Natural killer cell treated with Interleukin-12 subunit alpha and Interleukin-12 subunit beta and Interleukin-15 and Interleukin-18, amount 100 ng/mL, for 72 hours (primary cell): ENCODE measurements at places on chromosomes 12 and 14. TPM values are rescaled to one million over a fixed set of nuclear protein-coding genes. Genes with fewer than 3 reads are reported as not detected.

CDKN3 gene
- 38.4 TPM for total RNA-seq

IL31 gene
- total RNA-seq: not detected

SLC6A12 gene
- not detected for total RNA-seq

RAB3IP gene
- 27.7 TPM for total RNA-seq

P3H3 gene
- 1.3 TPM for total RNA-seq

ARHGEF40 gene
- 0.75 TPM for total RNA-seq

R3HDM2 gene
- 55.4 TPM for total RNA-seq

TMED8 gene
- 23.3 TPM for total RNA-seq

PLCZ1 gene
- not detected for total RNA-seq

TRAF3 gene
- 84.6 TPM for total RNA-seq

DNA sequence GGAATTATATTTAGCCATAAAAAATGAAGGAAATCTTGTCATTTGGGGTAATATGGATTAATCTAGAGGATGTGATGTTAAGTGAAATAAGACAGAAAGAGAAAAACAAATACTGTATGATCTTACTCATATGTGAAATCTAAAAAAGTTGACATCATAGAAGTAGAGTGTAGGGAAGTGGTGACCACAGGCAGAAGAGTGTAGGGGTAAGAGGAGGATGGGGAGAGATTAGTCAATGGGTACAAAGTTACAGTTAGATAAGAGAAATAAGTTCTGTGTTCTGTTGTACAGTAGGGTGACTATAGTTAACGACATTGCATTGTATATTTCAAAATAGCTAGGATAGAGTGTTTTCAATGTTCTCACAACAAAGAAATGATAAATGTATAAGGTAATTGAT, 87.0 kb downstream of the TSHR start:
- DNase-seq: no peak
- H3K27ac ChIP-seq: no peak overlapping the region
- no peak overlapping the region for H3K4me3 ChIP-seq
- H3K27me3 ChIP-seq: peaks cover 53% of the 10 kb centered on the region

DNA sequence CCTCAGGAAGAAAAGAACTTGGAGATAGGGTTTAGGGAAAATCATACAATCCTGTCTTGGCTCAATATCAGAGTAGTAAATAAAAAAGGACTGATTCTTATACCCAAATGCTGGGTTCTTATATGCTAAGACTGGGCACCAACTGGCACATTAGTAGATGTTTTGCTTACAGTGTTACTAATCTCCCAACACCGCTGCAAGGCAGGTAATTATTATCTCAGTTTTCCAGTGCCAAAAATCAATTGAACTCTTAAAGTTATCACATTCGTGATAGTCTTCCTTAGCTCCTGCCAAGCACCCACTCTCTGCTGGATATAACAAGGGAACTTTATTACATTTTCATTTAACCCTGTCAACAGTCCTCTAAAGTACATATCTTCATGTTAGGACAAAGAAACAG, 25.0 kb upstream of the HIGD1C start:
- H3K4me1 ChIP-seq: peaks cover 53% of the 10 kb centered on the region
- no peak for DNase-seq
- no peaks in the 10 kb centered on the region for H3K27me3 ChIP-seq
- H3K27ac ChIP-seq: peak overlapping the region; percentile 19
- peak overlapping the region; percentile 61 for H3K4me3 ChIP-seq
- H3K36me3 ChIP-seq: no peaks in the 10 kb centered on the region

- peaks cover 29% of the 10 kb centered on the region for H3K27me3 ChIP-seq
- DNase-seq: no peak
- no peak overlapping the region for H3K27ac ChIP-seq
These were observed 62.7 kb upstream of the ACTN1 start for GRCh38 chr14:69041783-69042182.

DNA sequence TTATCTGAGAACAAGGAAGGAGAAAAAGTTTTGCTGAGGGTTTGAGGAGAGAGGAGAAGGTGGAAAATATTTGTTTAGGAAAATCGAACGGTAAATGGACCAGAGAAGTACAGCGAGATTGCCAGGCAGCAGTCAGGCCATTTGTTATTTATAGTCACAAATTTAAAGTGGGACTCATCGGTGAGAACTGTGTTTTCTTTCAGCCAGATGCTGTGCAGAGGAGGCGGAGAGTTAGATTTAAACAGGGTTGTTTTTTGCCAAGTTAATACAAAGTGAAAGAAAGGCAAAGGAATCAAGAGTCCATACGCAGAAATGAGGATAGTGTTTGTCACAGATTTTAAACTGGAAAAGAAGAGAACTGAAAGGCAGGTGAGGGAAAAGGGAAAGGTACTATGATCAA, 200.6 kb upstream of the CNOT2 start:
- peaks cover 5% of the 10 kb centered on the region for H3K27me3 ChIP-seq
- no peak overlapping the region for H3K4me3 ChIP-seq
- H3K36me3 ChIP-seq: no peaks in the 10 kb centered on the region

DNA sequence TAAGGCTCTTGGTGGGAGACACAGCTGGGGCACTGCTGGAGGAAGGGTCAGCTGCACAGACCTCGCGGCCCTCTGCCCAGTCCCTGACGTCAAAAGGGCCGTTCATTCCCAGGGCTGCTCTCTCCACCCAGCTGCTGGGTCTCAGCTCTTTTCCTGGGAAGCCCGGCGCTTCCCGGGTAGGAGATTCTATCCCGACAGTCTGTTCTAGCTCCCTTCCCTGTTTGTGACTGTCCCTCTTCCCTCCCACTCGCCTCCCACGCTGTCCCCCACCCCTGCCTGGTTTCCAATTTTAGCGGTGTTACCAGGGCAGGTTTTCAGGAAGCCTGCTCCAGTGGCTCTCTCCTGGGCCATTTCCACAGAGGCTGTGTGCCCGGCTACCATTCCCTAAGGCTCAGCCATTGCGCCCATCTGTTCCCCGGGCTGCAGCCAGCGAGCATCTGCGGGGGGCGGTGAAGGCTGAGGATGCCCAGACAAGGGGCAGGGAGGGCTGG, 186.6 kb downstream of the CACNA1C start:
- H3K4me3 ChIP-seq: no peak overlapping the region
- no peak for DNase-seq
- H3K4me1 ChIP-seq: no peaks in the 10 kb centered on the region
- H3K36me3 ChIP-seq: no peaks in the 10 kb centered on the region
- no peaks in the 10 kb centered on the region for H3K27me3 ChIP-seq

DNA sequence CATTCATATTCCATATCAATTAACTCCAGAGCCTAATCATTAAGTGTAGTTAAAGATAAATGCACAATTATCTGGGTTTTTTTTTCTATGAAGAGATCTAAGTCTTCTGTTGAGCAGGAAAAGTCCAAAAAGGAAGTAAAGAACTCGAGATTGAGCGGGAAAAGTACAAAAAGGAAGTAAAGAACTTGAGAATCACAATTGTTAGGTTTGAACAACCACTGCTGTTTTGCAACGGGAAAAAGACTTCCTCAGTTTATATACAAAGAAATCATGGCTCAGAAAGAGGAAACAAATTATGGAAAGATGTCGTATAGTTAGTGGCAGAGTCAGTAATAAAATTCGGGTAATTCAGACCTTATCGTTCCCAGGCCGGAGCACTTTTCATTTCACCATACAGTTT, 63.3 kb downstream of the PPP1R12A start:
- no peaks in the 10 kb centered on the region for H3K27me3 ChIP-seq
- H3K4me3 ChIP-seq: no peak overlapping the region
- H3K4me1 ChIP-seq: peaks cover 46% of the 10 kb centered on the region
- no peak for DNase-seq
- no peak overlapping the region for H3K27ac ChIP-seq
- H3K36me3 ChIP-seq: peaks cover 13% of the 10 kb centered on the region

DNA sequence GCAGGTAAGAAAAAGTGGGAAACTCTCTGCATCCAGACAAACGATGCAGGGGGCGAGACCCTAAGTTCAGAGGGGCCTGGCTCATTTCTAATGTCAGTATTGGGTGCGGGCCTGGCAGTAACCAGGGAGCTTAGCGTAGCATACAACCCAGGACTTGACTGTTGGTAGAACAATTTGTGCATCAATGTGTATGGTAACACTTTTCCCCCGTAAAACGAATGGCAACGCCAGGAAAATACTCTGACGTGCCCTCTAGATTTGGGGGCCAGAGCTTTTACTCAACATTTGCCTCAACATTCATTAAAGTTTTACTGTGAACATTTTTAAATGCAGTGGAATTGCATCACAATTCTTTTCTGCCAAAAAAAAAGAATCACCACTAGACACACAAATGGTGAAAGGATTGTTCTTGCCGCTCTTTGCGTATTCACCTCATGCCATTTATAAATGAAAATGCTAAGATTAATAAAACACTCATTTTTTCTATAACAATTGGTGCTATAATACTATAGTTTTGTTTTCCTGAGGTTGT, 867 bp downstream of the RHOJ start:
- H3K4me3 ChIP-seq: no peak overlapping the region
- DNase-seq: no peak
- no peak overlapping the region for H3K27ac ChIP-seq
- no peaks in the 10 kb centered on the region for H3K36me3 ChIP-seq
- H3K4me1 ChIP-seq: no peaks in the 10 kb centered on the region

- peak overlapping the region; percentile 59 for H3K4me3 ChIP-seq
- peaks cover 24% of the 10 kb centered on the region for H3K4me1 ChIP-seq
- DNase-seq: no peak
- peaks cover 4% of the 10 kb centered on the region for H3K36me3 ChIP-seq
- H3K27me3 ChIP-seq: no peaks in the 10 kb centered on the region
- H3K27ac ChIP-seq: peak overlapping the region; percentile 84
These were observed 18.2 kb downstream of the PNMA1 start for GRCh38 chr14:73695997-73696396.

GRCh38 chr12:98058838-98059237, 456.6 kb upstream of the TMPO start:
- no peak overlapping the region for H3K27ac ChIP-seq
- H3K4me1 ChIP-seq: no peaks in the 10 kb centered on the region
- peaks cover 15% of the 10 kb centered on the region for H3K27me3 ChIP-seq
- no peak overlapping the region for H3K4me3 ChIP-seq

DNA sequence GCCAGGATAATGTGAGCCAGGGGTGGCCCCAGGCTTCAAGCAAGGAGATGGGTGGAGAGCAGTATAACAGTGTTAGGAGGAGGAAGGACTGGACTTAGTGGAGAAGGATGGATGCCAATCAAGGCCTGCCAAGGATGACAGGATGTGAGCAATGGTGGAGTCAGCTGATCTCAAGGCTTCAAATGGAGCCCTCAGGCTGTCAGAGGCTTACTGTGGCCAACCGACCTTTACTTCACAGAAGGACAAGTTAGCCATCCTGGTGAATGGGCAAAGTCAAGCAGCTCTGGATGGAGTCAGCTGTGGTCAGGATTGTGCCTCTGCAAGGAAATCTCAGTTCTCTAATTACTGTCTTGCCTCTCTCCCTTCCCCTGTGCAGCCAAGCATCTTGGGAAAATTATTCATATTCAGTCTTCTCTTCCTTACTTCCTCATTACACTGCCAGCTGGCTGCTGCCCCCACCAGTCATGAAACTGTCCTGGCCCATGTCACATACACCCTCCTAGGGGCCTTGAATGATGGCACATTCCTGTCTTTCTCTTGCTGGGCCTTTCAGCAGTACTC, 7.6 kb upstream of the STAT6 start:
- peaks cover under 1% of the 10 kb centered on the region for H3K36me3 ChIP-seq
- H3K4me3 ChIP-seq: no peak overlapping the region
- H3K27ac ChIP-seq: no peak overlapping the region

DNA sequence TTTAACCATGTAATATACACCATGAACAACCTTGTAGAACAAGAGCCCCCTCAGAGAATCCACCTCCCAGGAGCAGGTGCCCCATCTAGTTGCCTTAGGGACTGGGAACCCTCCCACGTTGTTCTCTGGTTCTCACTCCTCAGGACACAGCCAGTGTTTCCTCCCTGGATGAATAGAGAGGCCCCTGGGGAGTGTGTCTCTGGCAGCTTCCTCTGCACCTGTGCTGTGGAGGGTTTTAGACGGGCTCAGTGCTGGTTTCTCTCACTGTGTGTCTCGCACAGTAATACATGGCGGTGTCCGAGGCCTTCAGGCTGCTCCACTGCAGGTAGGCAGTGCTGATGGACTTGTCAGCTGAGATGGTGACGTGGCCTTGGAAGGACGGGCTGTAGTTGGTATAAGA, 581.3 kb downstream of the TMEM121 start:
- H3K4me3 ChIP-seq: no peak overlapping the region
- no peak overlapping the region for H3K27ac ChIP-seq
- H3K36me3 ChIP-seq: no peaks in the 10 kb centered on the region
- no peak for DNase-seq

GRCh38 chr14:104319491-104320241, 181.3 kb downstream of the KIF26A start:
- no peaks in the 10 kb centered on the region for H3K4me1 ChIP-seq
- H3K27ac ChIP-seq: no peak overlapping the region
- no peak overlapping the region for H3K4me3 ChIP-seq

GRCh38 chr14:76201162-76201561, 49.4 kb downstream of the GPATCH2L start:
- H3K36me3 ChIP-seq: peaks cover 40% of the 10 kb centered on the region
- H3K4me3 ChIP-seq: no peak overlapping the region
- H3K4me1 ChIP-seq: peaks cover 5% of the 10 kb centered on the region
- H3K27ac ChIP-seq: no peak overlapping the region
- no peaks in the 10 kb centered on the region for H3K27me3 ChIP-seq
- no peak for DNase-seq

DNA sequence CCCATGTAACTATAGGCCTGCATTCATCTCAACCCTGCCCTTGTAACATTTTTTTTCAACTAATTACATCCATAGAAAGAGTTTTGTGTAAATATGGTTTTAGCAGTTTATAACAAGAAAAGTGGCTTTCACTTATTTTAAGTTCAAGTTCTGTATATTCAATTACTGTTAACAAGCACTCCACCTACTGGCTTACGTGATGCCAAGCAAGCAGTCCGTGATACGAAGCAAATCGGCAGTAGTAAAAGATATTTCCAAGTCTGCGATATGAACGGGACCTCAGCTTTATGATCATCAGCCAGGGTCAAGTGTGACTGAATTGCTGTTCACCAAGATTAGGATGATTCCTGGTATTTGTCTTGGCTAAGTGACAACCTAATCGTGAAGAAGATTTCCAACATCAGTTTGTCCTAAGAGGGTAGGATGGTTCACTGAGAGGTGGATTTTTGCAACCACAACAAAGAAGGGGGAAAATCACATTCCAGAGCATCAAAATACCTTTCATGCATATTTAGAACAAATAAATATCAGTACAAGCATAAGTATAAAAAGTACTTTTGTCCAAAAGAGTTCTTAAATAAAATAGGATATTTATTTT, 456.2 kb downstream of the FOXG1 start:
- H3K36me3 ChIP-seq: peaks cover 4% of the 10 kb centered on the region
- H3K27ac ChIP-seq: no peak overlapping the region
- H3K27me3 ChIP-seq: no peaks in the 10 kb centered on the region
- H3K4me3 ChIP-seq: no peak overlapping the region

DNA sequence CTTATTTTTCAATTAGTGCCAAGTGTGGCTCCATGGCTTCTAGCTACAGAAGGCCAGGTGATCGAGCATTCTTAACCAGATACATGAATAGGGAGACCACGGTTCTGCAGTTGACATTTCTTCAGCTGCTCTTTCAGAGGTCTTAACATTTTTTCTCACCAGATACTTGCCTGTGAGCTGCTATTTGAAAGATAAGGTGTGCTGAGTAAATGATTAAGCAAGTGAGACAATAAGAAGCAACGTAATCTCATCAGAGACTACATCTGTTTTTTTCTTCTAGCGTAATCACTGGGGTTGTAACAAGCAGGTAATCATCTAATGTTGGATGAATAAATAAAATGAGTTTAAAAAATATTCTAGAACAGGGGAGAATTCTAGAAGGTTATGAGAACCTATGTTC, 912.9 kb downstream of the DIO2 start:
- H3K27ac ChIP-seq: no peak overlapping the region
- H3K4me3 ChIP-seq: no peak overlapping the region
- H3K4me1 ChIP-seq: no peaks in the 10 kb centered on the region
- no peak for DNase-seq

GRCh38 chr14:20490563-20490962, 14.8 kb upstream of the RNASE10 start:
- no peaks in the 10 kb centered on the region for H3K36me3 ChIP-seq
- H3K4me1 ChIP-seq: peaks cover 45% of the 10 kb centered on the region
- peak overlapping the region; percentile 12 for H3K4me3 ChIP-seq
